ENCODE measurements at places on chromosomes 3 and 15.

DNA sequence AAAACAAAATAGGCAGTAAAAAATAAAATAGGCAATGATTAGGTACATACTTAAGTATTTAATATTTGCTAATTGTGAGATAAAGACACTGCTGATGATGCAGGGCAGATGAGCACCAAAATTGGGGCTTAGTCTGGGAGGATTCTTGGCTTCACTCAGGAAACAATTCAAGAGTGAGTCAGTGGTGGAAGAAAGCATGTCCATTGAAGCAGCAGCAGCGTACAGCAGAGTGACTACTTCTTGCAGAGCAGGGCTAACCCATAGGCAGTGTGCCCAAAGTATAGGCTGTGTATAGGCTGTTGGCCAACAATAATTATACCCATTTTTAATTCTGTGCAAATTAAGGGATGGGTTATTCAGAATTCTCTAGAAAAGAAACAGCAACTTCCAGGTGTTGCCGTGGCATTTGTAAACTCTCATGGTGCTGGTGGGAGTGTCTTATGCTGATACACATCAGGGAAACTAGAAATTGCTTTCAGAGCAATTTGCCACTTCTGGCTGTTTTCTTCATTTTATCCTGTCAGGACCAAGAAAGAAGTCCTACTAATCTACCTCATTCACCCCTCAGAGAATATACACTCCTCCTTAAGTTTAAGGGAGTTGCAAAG, 317.3 kb upstream of the NAALADL2 start:
- peak; percentile 39 for DNase-seq

GRCh38 chr15:77832874-77833273, 200.2 kb upstream of the LINGO1 start:
- DNase-seq: no peak

- no peak for DNase-seq
Measured at GRCh38 chr3:9779721-9780457, 10.1 kb upstream of the CAMK1 start.

- DNase-seq: no peak
Measured at GRCh38 chr3:176663387-176663786, 533.9 kb downstream of the TBL1XR1 start.

- peak; percentile 68 for DNase-seq
Measured at GRCh38 chr3:27553886-27554540, 69.8 kb upstream of the SLC4A7 start.
